ENCODE measurements at places on chromosomes 3 and 15.
A peak's percentile ranks its signal among the peaks of the same experiment; 100 is the strongest.

DNA sequence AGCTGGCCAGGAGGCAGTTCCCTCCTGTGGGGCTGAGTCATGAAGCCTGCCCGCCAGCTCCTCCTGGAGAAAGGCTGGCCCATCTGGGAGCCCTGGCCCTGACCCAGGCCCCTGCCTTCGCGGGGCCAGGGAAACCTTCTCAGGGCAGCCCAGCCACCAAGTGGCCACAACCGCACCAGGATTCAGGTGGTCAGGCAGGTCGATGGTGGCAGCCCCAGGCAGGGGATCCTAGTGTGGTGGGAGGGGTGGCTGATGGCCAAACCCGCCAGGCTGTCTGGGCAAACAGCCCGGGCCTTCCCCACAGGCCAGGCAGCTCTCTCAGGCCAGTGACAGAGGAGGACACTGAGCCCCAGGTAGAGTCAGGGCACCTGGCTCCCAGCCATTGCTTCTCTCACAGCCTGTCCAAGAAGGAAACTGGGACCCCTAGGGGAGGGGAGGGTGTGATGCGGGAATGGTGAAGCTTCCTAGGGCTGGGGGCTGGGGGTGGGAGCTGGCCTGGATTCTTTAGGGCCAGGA, 1.2 kb downstream of the TWF2 start:
- DNase-seq: peak; percentile 86

- DNase-seq: no peak
These were observed 91.2 kb downstream of the EOMES start for GRCh38 chr3:27630885-27631284.

GRCh38 chr15:73754461-73754860, 1.3 kb upstream of the INSYN1 start:
- no peak for DNase-seq

GRCh38 chr15:37133602-37134001, 33.3 kb upstream of the MEIS2 start:
- peak; percentile 18 for DNase-seq

Data from stromal cell of bone marrow (primary cell).